ENCODE measurements at places on chromosomes 11 and 22.

DNA sequence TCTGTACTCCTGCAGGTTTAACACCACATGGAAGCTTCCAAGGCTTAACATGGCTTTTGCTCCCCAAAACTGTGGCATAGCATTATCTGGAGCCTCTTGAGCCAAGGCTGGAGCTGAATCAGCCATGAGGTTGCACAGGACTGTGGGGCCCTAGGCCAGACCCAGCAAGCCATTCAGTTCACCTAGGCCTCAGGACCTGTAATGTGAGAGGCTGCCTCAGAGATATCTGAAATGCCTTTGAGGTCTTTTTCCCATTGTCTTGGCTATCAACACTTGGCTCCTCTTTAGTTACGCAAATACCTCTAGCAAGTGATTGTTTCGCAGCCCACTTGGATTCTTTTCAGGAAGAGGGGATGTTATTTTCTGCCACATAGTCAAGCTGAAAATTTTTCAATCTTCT lies 72.0 kb downstream of the VPREB1 start:
- no peak for DNase-seq

- peak; percentile 23 for DNase-seq
Observed at GRCh38 chr11:57131080-57131790, 50.5 kb upstream of the LRRC55 start.

DNA sequence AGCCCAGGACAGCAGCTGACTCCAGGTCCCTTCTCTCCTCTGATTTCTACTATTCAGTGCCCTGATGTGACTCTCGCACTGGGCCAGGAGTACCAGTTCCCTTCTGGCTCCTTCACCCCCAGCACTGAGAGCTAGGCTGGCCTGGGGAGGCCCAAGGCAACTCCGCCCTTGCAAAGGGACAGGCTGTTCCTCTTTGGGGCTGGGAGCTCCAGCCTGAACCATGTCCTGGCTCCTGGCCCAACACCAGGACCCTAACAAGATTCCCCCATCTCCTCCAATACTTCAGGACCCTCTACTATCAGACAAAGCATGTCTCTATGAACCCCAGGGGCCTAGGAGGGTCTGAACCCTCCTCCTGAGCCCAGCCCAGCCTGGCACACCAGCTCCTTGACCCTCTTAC lies 12.5 kb downstream of the CREB3L1 start:
- no peak for DNase-seq

GRCh38 chr11:2699185-2699530 lies 636 bp downstream of the KCNQ1OT1 start:
- peak; percentile 34 for DNase-seq

DNA sequence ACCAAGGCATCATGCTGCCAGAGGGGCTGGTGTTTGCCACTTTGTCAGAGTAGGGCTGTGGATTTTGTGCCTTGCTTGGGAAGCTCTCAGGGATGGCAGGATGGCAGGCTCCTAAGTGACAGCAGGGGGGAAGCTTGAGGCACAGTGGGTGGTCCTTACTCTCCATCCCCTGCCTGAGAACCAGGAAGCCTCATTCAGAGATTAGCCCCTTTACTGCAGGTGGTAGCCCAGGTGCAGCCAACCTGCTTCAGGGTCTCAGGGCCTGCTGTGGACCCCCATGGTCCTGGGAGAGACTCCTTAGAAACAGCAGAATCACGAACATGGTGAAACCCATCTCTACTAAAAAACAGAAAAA lies 8.9 kb upstream of the ST3GAL4 start:
- DNase-seq = no peak

Data from activated CD4-positive, alpha-beta T cell treated with anti-CD3 and anti-CD28 coated beads for 36 hours (primary cell).